NCI-H1694 (cell line): ENCODE measurements at places on chromosomes 5 and 9.

DNA sequence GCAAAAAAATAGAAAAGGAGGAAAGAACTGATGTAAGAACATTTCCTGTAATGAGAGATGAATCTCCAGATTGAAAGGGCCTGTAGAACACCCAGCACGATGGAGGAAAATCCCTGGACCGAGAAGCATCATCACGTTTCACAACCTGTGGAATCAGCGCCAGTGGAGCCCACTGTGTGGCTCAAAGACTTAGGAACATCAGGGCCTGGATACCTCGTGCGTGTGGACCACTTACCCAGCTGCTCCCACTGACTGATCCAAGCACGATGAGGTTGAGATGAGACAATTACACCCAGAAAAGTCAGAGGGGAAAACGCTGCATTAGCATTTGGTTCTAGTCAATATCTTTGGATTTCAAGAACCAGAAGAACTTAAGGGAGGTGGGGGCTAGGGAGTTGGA, 224.6 kb downstream of the SYK start:
- DNase-seq = no peak

DNA sequence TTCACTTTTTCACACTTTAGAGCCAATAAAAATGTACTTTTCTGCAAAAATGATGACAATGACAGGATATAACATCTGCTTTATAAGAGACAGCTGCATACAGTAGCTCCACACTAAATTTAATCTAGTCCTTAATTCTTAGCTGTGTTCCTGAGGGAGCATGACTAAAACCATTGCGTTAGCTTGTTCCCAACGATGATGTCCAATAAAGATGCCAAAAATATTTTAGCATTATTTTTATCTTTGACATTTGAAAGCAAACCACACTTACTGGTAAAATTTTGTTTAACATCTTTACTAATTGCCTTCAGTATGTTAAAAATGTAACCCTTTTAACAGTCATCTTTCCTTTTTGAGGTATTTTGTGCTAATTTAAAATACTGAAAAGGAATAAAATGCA, 382.7 kb downstream of the CHSY3 start:
- DNase-seq = no peak

DNA sequence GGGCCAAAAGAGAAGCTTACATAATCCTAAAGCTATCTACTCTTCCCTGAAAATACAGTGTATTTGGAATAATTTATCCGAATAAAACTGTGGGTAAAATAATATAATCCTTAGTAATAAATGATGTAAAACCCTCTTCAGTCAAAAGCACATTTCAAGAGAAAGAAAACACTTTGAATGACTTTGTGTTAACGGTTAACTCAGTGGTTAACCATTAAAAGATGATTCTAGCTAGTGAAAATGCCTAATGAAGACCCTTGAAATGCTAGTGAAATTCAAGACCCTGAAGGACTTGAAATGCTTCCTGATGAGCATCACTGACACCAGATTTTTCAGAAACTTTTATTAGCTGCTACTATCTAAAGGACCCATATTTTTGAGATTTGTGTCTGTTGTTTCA, 70.7 kb downstream of the COX7C start:
- DNase-seq = no peak

- DNase-seq = no peak
These were observed 18.4 kb downstream of the AGXT2 start for GRCh38 chr5:35029333-35029732.

DNA sequence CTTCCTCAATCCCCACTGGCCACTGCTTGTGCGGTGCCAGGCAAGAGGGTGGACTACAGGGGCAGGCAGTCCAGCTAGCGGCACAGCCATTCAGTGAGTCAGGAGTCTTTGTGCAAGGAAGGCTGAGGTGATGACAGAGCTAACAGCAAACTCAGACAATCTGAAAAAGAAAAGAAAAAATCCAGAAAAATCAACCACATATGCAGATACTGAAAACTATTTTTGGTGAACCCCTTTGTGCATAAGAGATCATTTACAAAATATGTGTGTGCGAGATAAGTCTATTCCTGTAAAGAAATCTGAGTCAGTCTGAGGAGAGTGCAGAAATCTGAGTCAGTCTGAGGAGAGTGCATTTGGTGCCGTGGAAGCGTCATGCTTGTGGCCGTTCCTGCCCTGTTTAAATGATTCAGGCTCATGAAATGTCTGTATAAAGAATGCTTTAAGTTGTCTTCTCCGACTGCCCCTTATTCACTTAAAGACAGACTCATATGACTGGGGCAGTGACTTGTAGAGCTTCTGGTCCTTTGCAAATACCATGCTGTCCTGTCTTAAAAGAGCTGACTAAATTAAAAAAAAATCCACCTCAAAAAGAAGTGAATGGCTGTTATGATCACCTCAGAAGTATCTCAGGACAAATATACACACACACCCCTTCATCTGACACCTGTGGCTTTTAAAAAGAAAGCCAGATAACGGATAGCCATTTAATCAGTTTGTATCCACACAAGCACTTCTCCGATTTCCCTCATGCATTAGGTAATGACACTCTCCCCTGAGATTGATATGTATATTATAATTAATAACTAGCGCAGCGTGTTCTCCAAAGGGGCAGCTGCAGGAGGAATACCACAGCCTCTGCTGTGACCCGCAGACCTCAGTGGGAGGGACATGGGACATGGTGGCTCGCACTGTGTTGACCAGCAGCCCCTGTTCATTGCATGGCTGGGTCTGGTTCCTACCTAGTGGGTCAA, 47.3 kb downstream of the TRIO start:
- no peak for DNase-seq

GRCh38 chr9:21402386-21403251, 6.3 kb upstream of the IFNA8 start:
- no peak for DNase-seq

- DNase-seq = no peak
These were observed 246.1 kb downstream of the TRIM32 start for GRCh38 chr9:116933251-116933650.

- no peak for DNase-seq
These were observed 183.5 kb downstream of the GAS1 start for GRCh38 chr9:86763791-86764190.

- DNase-seq = no peak
These were observed 19.1 kb downstream of the ERMP1 start for GRCh38 chr9:5813824-5814223.

DNA sequence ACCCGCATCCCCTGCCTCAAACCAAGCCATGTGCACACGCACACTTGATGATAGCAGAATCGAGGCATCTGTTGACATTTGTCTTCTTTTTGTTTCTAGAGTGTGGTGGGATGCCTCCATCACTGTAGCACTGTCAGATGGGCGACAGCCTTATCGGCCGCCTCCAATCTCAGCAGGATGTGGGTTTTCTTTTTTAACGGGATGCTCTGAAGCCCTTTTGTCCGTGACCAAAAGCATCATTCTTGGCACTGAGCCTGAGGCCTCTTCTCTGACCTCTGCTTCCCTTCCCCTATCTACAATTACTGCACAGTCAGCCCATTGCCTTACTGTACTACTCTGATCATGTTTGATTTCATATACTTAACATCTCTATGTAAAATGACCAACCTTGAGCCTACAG, 78.3 kb downstream of the LMNB1 start:
- no peak for DNase-seq

DNA sequence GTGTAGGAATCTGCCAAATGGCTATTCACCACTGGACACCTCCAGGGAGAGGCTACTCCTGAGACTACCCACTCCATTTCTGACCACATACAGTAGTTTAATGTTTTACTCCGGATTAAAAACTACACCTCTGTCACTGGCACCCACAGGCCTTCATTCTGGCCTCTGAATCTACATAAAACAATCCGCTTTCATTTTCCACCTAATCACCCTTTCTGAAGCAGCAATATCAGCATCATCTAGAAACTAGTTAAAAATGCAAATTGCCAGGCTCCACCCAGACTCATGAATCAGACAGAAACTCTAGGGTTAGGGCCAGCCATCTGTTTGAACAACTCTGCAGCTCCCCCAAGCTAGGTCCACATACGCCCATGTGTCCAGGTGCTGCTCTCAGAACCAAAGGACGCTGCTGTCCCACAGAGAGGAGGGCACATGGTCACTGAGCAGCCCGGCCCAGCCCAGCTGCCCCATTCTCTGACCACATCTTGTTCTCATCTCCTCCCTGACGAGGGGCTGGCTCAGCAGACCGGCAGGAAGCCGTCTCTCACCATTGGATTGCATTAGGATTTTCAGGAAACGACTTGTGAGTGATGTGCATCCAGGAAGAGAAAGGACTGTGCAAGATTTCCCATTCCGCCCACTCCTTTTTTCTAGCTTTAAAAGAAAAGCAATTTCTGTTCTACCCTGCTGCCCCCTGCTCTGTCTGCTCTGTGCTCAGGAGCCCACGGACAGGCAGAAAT, 34.7 kb downstream of the ADAM19 start:
- DNase-seq = no peak

DNA sequence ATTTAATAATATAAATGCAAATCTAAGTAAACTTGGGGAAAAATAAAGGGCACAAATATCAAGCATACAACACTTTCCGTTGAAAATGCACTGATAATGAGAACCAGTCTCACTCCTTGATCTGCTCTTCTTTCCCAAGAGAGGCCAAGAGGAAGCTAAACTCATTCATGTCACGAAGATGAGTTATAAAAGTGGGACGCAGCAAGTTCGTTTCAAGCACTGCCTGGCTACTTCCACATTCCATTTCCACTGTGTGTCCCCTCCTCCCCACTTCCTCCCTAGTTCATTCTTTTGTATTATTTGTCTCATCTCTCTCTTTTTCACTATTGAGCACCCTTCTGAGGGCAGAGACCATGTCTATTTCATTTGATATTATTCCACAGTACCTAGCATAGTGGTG, 158.1 kb downstream of the SLC24A2 start:
- no peak for DNase-seq

- DNase-seq = peak; percentile 79
These were observed 5.8 kb upstream of the IFNA1 start for GRCh38 chr9:21434202-21435014.

DNA sequence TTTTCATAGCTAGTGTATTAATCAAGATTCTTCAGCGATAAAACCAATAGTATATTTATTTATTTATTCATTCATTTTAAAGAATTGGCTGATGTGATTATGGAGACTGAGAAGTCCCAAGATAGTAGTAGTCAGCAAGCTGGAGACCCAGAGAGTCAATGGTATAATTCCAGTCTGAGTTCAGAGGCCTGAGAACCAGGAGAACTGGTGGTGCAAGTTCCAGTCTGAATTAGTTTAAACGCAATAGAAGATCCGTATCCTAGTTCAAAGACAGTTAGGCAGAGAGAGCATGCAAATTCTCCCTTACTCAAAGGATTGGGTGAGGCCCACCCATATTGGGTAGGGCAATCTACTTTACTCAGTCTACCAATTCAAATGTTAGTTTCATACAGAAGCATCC, 364.2 kb upstream of the RPS23 start:
- DNase-seq = no peak

DNA sequence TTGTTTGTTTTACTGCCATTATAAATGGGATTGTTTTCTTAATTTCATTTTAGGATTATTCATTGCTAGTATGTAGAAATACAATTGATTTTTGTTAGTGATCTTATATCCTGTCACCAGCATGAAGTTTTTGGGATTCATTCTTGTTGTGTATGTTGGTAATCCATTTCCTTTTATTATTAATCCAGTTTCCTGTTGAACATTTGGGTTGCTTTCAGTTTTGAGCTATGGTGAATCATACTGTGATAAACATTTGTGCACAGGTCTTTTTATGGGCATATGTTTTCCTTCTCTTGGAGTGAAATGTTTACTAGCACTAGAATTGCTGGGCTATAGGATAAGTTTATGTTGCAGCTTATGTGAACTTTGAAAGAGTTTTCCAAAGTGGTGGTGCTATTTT, 69.6 kb downstream of the MAN2A1 start:
- no peak for DNase-seq

GRCh38 chr9:88084357-88085183, 53.7 kb downstream of the SPATA31C2 start:
- no peak for DNase-seq

- DNase-seq = peak; percentile 25
These were observed 179.0 kb upstream of the PPP1R26 start for GRCh38 chr9:135300346-135301141.
